Natural killer cell (primary cell): ENCODE measurements at places on chromosomes 1 and 21. TPM values are rescaled to one million over a fixed set of nuclear protein-coding genes. Genes with fewer than 3 reads are reported as not detected.

DNA sequence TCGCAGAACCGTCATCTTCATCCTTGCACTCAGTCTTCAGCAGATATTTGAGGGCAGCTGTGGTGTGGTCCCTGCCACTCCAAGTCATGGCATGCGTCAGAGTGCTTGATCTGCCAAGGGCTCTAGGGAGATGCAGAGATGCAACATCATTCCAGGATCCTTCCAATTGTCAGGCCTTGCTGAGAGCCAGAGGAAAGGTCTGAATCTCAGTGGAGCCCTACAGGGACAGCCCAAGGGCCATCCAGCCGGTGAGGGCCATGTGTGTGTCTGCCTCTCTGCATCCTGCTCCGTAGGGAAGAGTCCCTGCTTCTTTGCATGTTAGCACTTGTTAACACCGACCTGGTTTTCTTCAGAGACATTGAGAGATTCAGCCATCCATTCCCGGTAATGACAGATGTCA is 17.6 kb downstream of the MAPKAPK2 start:
- peaks cover 65% of the 10 kb centered on the region for H3K4me1 ChIP-seq
- H3K27ac ChIP-seq = no peak overlapping the region
- no peak for DNase-seq
- no peaks in the 10 kb centered on the region for H3K27me3 ChIP-seq
- H3K36me3 ChIP-seq = no peaks in the 10 kb centered on the region

FOXO6 gene
- total RNA-seq = 1.7 TPM

GRCh38 chr1:915295-916172 is 8.2 kb upstream of the SAMD11 start:
- H3K4me1 ChIP-seq = peaks cover 3% of the 10 kb centered on the region

DNA sequence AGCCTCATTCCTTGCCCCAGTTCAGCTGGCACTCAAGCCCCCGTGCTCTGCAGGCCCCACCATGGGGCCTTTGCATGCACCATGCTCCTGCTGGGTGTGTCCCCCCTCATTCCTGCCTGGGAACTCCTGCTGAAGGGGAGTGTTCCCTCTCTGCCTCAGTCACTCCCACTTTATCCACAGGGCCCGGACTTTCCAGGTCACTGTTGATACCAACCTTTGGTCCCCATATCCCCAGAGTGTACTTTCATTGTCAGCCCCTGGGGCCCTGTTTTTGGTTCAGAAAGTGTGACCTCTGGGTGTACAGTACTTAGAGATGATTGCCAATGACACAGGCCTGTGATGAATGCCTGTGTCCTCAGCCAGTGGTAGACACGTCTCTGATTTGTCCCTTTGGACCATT is 2.9 kb downstream of the TTC22 start:
- H3K36me3 ChIP-seq = peaks cover 10% of the 10 kb centered on the region
- DNase-seq = no peak
- H3K27me3 ChIP-seq = no peaks in the 10 kb centered on the region
- peaks cover 40% of the 10 kb centered on the region for H3K4me1 ChIP-seq
- H3K27ac ChIP-seq = no peak overlapping the region

DNA sequence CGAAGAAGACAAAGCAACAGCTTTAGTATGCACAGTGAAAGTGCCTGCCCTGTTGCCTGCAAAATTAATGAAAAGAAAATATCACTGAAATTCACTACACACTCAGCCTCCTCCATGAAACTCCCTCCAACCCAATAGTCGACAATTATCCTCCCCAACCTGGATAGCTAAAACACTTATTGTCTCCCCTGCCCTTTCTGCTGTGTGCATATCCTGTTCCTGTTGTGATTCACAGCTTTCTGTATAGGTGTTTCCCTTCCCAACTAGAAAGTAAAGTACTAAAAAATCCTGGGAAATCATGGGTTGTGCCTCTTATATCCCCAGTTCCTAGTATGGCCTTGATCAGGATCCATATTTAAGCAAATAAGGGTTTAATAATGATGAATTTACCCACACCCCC is 412.1 kb downstream of the LTN1 start:
- H3K27me3 ChIP-seq = no peaks in the 10 kb centered on the region
- no peak for DNase-seq
- H3K4me3 ChIP-seq = no peak overlapping the region
- H3K27ac ChIP-seq = no peak overlapping the region
- no peaks in the 10 kb centered on the region for H3K4me1 ChIP-seq
- no peaks in the 10 kb centered on the region for H3K36me3 ChIP-seq

- peaks cover 38% of the 10 kb centered on the region for H3K36me3 ChIP-seq
- H3K4me1 ChIP-seq = no peaks in the 10 kb centered on the region
- H3K4me3 ChIP-seq = no peak overlapping the region
- no peaks in the 10 kb centered on the region for H3K27me3 ChIP-seq
- no peak overlapping the region for H3K27ac ChIP-seq
Observed at GRCh38 chr1:234427950-234428646, 50.9 kb downstream of the TARBP1 start.

DNA sequence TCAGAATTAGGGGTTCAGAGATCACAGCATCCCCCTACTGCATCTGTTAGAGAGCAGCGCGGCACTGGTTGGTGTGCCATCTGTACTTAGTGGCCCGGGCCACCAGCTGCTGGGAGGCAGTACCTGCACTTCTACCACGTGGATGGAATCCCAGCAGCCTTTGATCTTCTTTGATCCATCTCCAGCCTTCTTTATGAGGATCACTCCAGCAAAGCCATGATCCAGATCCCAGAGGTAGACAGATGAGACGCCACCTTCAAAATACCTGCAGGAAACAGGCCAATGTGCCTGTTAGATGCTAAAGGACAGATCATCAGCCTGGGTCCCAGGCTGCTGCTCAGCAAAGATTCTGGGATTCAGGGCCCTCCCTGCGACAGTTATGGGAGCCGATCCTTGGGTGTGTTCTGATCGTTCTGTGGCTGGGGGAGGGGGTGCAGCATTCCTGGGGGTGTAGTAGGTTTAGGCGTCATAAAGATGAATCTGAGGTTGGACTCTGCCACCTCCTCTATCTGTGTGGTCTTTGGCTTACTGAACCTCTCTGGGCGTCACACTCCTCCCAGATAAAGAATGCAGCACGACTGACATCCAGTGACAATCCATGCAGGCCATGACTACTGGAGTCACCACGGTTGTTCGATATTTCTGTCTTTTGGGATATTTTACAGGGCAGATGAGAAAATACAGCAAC is 45.3 kb downstream of the SLC66A1 start:
- peaks cover 9% of the 10 kb centered on the region for H3K4me1 ChIP-seq
- no peak for DNase-seq
- H3K27ac ChIP-seq = no peak overlapping the region
- no peaks in the 10 kb centered on the region for H3K27me3 ChIP-seq
- no peak overlapping the region for H3K4me3 ChIP-seq

- H3K27me3 ChIP-seq = no peaks in the 10 kb centered on the region
- H3K27ac ChIP-seq = no peak overlapping the region
- H3K36me3 ChIP-seq = peaks cover 24% of the 10 kb centered on the region
- H3K4me1 ChIP-seq = no peaks in the 10 kb centered on the region
- no peak overlapping the region for H3K4me3 ChIP-seq
Observed at GRCh38 chr1:145784409-145784808, 39.5 kb downstream of the RNF115 start.

RGSL1 gene
- total RNA-seq = not detected

PROK1 gene
- total RNA-seq = not detected

SEMA4A gene
- total RNA-seq = 2.6 TPM

DNA sequence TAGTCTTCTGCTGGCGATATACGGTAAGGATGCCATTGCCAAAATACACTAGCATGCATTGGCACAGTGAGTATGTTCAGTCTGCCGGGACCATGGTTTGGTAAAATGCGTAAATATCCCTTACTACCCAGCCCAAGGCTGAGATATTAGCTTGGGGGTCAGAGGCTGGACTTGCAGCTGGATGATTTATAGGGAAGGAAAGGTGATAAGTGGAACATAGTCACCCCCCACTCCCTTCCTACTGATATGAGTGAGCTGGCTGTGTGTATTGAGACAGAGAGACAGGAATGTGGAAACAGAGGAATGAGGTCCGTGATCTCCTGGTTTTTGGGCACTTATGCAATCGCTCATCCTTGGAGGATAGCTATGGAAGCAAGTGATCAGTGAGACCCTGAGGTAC is 642.8 kb downstream of the KCNT2 start:
- no peak overlapping the region for H3K27ac ChIP-seq
- no peaks in the 10 kb centered on the region for H3K36me3 ChIP-seq
- DNase-seq = no peak

DNA sequence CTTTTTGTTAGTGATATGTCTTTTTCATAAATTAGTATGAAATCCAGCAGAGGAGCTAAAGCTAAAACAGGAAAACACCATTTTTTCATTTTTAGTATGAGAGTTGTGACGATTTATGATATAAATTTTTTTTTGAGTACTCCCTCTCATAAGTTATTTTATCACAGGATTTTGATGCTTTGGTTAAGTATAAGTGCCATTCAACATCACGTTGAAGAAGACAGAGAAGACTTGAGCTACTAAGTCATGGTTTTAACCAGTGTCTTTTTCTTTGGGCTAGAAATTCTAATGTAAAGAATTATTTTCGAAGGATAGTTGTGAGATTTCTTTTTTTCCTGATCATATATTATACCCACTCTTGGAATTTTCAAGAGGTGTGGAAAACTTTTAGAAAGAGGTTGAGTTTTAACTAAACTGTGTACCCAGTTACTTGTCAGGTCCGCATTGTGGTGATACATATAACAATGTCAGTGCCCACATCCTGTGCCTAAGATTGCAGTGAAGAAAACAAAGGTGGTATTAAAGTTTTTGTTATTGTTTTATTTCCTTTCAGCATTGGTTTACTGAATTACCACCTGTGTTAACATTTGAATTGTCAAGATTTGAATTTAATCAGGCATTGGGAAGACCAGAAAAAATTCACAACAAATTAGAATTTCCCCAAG is 93.8 kb downstream of the USP25 start:
- no peak overlapping the region for H3K4me3 ChIP-seq
- peaks cover 5% of the 10 kb centered on the region for H3K4me1 ChIP-seq
- peaks cover 23% of the 10 kb centered on the region for H3K36me3 ChIP-seq
- no peaks in the 10 kb centered on the region for H3K27me3 ChIP-seq
- H3K27ac ChIP-seq = peak overlapping the region; percentile 4

OR10X1 gene
- total RNA-seq = not detected

- H3K27me3 ChIP-seq = no peaks in the 10 kb centered on the region
- no peak for DNase-seq
- H3K36me3 ChIP-seq = no peaks in the 10 kb centered on the region
Observed at GRCh38 chr1:39115271-39116110, 89.0 kb upstream of the MACF1 start.

DNA sequence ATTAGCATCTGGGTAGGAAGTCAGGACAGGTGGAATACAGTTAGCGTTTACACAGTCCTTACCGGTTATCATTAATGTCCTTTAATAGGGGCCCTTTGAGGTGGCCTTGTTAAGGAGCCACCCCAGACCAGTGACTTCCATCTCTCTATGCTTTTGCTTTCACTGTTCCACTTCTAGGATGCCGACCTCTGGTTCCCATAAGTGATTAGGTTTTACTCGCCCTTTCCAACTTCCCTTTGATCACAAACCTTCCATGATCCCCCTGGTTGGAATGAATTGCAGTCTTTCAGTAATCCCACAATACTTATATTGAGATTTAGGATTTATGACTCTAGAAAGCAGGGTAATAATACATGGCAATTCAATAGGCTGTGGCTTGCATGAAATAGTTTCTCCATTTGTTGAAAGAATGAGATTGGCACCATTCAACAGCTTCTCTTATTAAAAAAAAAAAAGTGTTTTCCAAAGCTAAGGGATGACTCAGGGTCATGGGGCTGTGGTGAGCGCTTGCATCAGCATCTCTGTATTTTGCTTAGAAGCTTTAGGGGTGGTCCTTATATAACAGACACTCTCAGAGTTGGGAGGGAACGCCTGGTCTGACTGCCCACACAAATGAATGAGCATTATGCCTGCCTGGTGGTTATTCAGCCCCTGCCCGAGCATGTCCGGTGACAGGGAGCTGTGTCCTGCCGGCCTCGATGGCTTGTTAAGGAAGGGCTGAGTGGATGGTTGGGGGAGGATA is 110.5 kb downstream of the CNIH3 start:
- H3K27ac ChIP-seq = no peak overlapping the region
- no peaks in the 10 kb centered on the region for H3K27me3 ChIP-seq
- no peaks in the 10 kb centered on the region for H3K4me1 ChIP-seq
- no peak for DNase-seq

DNA sequence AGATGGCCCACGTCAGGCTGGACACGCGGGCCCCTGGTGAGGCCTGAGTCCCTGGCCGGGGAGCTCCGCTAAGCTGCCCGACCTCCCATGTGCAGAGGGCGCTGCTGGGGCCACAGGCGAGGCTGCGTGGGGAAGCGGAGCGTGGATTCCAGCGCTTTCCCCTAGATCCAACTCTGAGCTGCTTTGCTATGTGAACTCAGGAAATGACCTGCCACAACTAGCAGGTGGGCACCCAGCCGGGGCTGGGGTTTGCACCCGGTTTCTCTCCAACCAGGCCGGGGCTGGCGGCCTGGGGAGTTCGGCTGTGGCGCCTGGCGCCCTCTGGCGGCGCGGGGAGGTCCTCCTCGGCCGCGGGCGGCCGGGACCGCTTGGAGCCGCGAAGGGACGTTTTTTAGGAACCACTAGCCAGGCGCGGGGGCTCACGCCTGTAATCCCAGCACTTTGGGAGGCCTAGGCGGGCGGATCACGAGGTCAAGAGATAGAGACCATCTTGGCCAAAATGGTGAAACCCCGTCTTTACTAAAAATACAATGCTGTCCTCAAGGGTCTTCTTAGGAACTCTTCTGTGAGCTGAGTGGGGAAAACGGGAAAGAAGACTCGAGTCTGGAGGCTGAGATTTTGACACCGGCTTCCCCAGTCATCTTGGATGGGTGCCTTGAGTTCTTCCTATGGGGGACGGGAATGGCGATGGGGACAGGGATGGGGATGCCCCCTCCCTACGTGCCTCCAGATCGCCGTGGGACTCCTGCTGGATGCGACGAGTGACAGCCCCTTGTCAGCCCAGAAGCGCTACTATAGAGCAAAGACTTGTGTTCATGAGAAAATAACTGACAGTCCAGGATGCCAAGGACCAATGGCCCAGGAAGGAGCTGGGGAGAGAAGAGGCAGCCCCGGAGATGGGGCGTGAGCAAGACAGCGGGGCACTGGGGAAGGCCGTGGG is 12.6 kb downstream of the PYCR2 start:
- no peaks in the 10 kb centered on the region for H3K27me3 ChIP-seq
- H3K27ac ChIP-seq = no peak overlapping the region
- no peak overlapping the region for H3K4me3 ChIP-seq
- H3K36me3 ChIP-seq = peaks cover 2% of the 10 kb centered on the region
- H3K4me1 ChIP-seq = peaks cover 21% of the 10 kb centered on the region
- peak; percentile 88 for DNase-seq

CNIH3 gene
- total RNA-seq = 5.4 TPM

TMEM59 gene
- total RNA-seq = 202 TPM

TUT4 gene
- 124 TPM for total RNA-seq

GRCh38 chr21:34357889-34358288 is 5.9 kb upstream of the KCNE2 start:
- H3K4me1 ChIP-seq = no peaks in the 10 kb centered on the region
- H3K36me3 ChIP-seq = no peaks in the 10 kb centered on the region
- no peak overlapping the region for H3K4me3 ChIP-seq
- no peak overlapping the region for H3K27ac ChIP-seq

GRCh38 chr1:204204944-204205343 is 8.7 kb upstream of the KISS1 start:
- H3K27ac ChIP-seq = no peak overlapping the region
- H3K27me3 ChIP-seq = peaks cover 2% of the 10 kb centered on the region
- H3K36me3 ChIP-seq = no peaks in the 10 kb centered on the region
- DNase-seq = peak; percentile 40
- no peak overlapping the region for H3K4me3 ChIP-seq
